ENCODE measurements at places on chromosomes 6 and 20. TPM values are rescaled to one million over a fixed set of nuclear protein-coding genes. Genes with fewer than 3 reads are reported as not detected.

Gene RAB44
- 12.9 TPM for total RNA-seq

Gene PPP1R3G
- not detected for total RNA-seq

Gene NNAT
- not detected for total RNA-seq

Gene BHLHE23
- total RNA-seq, result not detected

- no peak for DNase-seq
These were observed 113.5 kb upstream of the HDAC2 start for GRCh38 chr6:114084327-114084890.

GRCh38 chr20:20561172-20561571 lies 151.3 kb downstream of the RALGAPA2 start:
- DNase-seq, result no peak

- no peak for DNase-seq
These were observed 7.1 kb downstream of the KIF13A start for GRCh38 chr6:17980329-17980728.

- DNase-seq, result no peak
These were observed 107.1 kb downstream of the CDYL start for GRCh38 chr6:4883298-4883697.

DNA sequence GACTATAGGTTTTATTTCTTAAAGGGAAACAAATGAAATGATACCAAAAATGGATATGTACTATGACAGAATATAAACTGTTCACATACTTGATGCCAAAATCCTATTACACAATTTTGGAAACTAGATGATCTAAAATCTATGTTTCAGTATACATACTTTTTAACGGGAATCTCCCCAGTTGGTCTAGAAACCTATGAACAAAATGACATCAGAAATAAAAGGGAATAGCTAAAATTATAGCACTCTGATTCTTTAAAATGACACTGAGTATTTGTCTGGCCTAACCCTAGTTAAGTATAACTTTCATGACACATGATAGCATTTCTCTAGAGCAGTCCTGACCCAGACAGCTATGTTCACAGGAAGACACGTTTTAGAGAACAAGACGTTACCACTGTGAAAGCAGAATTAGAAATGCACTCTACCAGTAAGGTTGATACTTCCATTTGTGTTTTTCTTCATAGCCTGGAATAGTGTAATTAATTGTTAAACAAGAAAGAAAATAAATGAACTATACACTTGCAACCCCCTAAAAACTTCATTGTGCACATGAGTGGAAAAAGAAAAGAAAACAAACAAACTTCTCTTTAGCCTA lies 3.3 kb downstream of the OSER1 start:
- DNase-seq, result no peak

GRCh38 chr6:106637051-106637716 lies 7.8 kb downstream of the QRSL1 start:
- DNase-seq, result no peak

Measured in natural killer cell (primary cell).